Right cardiac atrium (tissue), 5 donors: ENCODE measurements at places on chromosomes 13 and 19. TPM values are rescaled to one million over a fixed set of nuclear protein-coding genes. Genes with fewer than 3 reads are reported as not detected.

The ZNF415 gene
- 20.7 TPM for total RNA-seq

DNA sequence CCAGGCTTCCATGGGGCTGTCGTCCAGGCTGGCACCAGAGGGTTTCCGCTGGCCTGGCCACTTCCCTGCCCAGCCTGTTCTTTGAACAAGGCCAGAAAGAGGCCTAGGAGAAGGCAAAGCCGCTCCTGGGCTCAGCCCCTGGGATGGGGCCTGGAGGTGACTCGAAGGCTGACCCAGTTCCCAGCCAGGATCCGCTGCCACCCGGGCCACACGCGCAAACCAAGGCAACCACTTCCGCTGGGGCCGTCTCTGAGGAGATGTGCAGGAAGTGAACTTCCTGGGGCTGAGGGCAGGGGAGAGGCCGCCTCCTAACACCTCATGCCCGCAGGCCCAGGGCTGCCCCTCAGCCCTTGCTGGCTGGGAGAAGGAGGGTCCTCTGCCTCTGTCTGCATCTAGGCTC lies 15.2 kb downstream of the PLEKHF1 start:
- peak; percentile 78 for DNase-seq

DNA sequence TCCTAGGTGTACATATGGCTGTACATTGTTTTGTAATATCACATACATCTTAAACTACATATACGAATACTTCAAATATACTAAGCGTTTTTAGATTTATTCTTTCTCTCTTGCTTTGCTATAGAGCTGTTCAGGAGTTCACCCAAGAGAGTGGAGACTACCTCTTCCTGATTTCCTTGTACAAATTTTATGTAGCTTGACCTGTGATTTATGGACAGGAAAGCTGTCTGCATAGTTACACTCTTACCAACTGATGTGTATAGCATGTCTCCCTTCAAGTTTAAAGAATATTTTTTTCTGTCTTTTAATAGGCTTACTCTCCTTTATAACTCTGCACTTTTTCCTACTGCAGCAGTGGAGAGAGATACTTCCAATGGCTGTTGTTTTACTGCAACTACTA lies 428.7 kb downstream of the NDFIP2 start:
- DNase-seq: no peak

The GZMM gene
- not detected for total RNA-seq

DNA sequence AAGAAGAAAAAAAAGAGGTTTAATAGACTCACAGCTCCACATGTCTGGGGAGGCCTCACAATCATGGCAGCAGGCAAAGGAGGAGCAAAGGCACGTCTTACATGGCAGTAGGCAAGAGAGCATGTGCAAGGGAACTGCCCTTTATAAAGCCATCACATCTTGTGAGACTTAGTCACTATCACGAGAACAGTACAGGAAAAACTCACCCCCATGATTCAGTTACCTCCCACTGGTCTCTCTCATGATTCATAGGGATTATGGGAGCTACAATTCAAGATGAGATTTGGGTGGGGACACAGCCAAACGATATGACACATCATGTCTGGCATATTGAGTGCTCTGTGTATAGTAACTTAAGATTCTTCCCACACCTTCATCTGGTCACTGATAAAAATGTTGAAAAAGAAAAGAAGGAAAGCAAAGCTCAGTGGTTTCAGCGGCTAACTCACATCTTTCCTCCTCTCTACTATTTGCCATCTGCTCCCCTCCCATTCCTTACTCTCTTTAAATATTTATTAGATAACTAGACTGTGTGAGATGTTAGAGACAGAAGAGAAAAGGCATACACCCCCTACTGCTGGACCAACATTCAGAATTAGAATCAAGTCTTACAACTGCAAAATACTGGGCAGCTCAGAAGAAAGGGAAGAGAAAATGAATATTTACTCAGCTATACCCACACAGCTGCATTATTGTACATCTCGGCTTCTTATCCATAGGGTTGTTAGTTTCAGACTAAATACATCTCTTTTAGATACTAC lies 60.1 kb upstream of the AKAP11 start:
- DNase-seq: no peak

The FUT3 gene
- total RNA-seq: not detected

The PABPC3 gene
- total RNA-seq: 0.09 TPM

DNA sequence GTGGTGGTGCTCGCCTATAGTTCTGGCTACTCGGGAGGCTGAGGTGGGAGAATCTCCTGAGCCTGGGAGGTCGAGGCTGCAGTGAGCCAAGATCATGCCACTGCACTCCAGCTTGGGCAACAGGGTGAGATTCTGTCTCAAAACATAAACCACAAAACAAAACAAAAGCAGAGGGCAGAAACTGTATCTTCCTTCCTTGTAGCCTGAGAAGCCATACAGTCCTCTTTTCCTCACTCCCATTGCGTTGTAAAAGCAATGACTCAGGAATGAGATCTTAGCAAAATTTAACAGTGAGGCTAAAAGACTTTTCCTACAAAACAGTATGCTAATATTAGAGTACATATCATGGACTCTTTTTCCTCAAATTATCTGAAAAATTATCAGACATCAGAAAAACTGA lies 130.9 kb downstream of the SHISA2 start:
- no peak for DNase-seq

DNA sequence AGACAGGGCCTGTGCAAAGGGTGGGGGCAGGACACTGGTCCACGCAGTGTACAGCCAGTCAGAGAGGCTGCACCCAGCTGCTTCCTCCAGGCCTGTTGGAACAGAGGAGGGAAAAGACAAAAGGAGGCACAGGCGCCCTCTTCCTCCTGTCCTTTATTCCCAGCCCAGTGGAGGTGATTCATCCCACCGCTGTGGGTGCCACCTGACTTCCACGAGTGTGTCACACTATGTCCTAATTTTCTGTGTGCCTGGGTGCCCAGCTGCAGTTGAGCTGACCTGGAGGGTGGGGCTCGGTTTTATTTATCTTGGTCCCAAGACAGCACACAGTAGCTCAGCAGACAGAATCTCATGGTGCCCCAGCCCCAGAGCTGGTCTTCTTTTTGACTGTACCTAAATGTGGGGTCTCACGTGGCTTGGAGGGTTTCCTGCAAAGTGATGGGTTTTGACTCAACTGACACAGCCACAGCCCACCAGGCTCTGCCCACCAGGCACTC lies 9.0 kb downstream of the EPS15L1 start:
- DNase-seq: no peak

- DNase-seq: no peak
These were observed 227.7 kb downstream of the B3GLCT start for GRCh38 chr13:31427151-31428100.

DNA sequence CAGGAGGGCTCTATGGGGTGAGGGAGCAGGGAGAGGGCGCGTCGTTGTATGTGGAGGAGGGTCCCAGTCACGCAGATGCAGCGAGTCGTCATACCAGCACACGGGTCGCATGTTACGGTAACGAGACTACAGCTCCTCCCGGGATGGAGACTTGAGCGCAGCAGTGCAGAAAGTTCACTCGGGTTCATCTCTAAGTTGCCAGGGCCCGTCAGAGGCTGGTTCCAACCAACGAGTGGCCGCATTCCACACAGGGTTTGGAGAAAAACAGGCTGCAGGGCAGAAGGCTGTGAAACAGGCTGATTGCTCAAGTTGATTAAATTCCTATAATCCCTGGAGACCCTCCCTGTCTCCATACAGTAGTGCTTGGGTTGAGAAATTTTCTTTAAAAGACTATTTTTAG lies 21.9 kb upstream of the TTYH1 start:
- no peak for DNase-seq

DNA sequence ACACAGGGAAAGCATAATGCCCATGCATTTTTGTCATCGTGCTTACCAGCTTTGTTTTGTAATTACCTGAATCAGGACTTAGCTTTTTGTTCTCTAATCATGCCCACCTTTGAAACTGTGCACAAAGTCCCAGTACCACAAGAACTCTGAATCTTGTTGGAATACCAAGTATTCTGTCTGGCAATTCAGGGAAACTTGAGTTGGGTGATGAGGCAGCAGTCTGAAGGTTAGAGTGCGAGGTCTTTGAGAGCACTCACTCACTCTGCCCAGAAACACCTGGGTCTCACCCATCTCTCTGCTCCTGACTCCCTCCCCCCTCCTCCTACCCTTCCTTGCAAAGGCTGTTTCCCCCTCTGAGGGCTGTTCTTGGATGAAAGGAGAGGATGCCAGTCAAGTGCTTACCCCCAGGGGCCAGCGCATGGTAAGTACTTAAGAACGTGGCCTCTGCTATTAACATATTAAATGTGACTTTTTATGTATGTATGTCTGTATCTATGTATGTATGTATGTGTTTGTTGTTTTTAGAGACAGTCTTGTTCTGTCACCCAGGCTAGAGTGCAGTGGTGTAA lies 22.4 kb downstream of the SIPA1L3 start:
- no peak for DNase-seq

The VSTM2B gene
- not detected for total RNA-seq

The SCAF1 gene
- total RNA-seq: 52.7 TPM

- peak; percentile 39 for DNase-seq
These were observed 3.8 kb upstream of the SLC25A42 start for GRCh38 chr19:19059837-19060611.

GRCh38 chr19:55075371-55075998 lies at the start of gene EPS8L1:
Gene EPS8L1, plus strand, starts transcription at chr19:55075869. Its CDS starts 576 bp downstream, at chr19:55076445.
- DNase-seq: peak; percentile 36

The ITGBL1 gene
- total RNA-seq: 7.7 TPM

The TUBGCP3 gene
- 21.9 TPM for total RNA-seq

DNA sequence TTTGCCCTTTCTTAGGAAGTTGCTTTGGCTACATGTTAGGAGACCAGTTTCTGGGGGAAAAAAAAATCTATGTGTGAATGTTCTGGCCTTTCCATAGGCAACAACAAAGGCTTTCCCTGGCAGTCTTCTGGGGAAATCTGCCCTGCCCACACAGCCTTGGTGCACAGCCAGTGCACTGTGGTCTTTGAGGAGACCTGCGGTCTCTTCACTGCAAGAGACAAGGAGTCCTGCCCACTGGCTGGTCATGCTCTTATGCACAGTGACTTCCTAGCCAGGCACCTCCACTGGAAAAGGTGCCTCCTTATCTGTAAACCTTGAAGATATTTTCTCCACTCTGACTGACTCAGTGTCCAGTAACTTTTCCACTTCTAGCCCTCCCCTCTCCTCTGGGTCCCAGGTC lies 155.1 kb downstream of the SUCLA2 start:
- no peak for DNase-seq

The ZNF611 gene
- total RNA-seq: 8.9 TPM

DNA sequence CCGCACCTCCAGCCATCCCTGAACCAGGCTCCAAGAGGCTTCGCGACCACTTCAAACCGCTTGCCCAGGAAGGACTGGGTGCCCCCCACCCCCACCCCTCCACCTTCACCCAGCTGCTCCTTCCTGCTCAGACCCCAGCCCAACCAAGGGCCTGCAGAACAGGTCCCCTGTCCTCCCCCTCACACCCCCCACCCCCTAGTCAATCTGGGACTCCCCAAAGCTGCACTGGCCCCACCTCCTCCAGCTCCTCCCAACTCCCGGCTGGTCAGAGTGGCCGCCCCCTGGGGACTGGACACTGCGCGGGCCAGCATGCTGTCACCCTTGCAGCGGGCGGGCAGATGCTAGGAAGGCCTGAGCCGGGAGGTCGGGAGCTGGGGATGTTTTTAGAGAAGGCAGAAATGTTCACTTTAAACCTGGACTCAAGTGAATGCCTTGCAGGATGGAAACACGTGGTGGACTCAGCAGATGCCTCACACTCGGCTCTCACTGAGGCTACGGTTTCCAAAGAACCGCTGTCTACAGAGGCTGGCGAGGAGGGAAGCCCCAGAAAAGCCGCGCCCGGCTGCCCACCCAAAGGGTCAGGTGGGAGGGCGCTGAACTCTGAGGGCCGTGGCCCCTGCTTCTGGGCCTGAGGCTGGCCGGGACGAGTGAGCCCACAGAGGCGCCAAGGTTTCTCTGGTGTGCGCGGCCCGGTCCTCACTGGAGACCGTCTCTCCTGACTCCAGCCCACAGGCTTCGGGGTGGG lies 8.0 kb downstream of the RPL36 start:
- peak; percentile 39 for DNase-seq

The RNASEH2B gene
- 47.8 TPM for total RNA-seq

DNA sequence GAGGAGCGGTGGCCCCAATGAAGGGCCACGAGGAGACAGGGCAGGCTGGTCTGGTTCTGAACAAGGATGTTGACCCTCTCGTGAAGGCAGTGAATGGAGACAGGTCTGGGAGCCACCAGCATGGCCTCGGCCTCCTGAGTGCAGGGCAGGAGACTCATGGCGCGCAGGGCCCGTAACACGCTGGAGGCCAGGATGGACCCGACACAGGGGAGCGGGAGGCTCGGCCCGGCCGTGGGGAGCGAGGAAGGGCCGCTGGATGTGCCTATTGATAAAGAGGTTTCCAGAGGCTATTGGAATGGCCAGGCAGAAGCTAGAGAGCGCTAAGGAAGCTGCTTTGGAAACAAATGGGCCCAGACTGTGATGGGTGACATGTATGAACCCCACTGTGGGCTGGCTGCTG lies 132.5 kb downstream of the STK24 start:
- DNase-seq: peak; percentile 59

DNA sequence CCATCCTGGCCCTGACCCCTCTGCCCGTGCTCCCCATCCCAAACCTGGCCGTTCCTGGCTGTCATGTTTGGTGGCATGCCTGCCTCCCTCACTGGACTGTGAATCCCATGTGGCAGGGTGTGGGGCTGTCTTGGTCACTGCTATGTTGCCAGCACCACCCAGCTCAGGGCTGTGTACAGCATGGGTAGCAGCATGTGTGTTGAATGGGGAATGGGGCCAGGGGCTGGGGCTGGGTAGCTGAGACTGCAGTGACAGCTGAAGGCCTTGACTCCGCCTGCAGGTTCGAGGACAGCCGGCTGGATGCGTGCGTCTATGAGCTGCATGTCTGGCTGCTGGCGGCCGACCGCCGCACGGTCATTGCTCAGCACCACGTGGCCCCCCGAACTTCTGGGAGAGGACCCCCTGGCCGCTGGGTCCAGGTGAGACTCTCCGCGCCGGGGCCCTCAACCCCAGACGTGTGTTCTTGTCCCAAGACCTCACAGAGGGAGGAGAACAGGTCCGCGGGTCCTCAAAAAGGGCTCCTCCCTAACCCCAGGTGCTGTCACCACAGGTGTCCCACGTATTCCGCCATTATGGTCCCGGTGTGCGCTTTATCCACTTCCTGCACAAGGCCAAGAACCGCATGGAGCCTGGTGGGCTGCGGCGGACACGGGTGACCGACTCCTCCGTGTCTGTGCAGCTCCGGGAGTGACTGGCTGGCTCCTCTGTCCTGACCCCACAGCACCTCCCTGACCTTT lies 3.5 kb downstream of the NCCRP1 start:
- DNase-seq: peak; percentile 48

DNA sequence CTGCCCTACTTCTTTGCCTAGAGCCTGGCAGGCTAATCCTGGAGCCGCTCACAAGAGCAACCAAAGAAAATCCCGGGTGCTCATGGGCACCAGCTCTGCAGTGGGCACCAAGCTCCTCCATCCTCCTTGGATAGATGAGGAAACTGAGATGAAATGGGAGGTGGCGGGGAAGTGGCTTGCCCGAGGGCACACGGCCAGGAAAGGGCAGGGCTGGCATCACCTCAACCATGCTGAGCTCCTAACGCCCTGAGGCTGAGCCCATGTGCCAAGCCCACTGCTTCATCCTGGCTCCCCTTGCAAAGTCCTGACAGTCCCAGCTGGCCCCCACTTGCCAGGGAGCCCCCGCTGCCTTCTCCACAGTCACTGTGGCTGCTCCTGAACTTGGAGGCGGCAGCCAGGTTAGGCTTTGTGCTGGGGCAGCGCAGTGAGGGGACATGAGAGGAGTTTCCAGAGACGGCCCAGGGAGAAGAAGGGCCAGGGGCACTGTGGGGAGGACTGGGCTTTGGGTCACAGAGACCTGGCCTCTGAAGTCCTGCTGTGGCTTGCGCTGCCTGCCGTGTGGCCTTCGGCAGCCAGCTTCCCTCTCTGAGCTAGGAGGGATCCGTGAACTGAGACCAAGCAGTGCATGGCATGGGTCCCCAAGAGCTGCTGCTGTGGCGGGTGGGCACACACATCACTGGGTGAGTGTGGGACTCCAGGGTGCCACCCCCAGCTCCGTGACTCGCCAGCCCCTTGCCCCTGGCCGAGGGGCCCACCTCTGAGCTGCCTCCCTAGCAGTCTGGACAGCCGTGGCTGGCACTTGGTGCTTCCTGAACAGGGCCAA lies 17.5 kb downstream of the TMED1 start:
- peak; percentile 34 for DNase-seq
